ENCODE measurements at places on chromosomes 2 and 18. TPM values are rescaled to one million over a fixed set of nuclear protein-coding genes. Genes with fewer than 3 reads are reported as not detected.

Gene CCBE1
- 3.6 TPM for total RNA-seq

DNA sequence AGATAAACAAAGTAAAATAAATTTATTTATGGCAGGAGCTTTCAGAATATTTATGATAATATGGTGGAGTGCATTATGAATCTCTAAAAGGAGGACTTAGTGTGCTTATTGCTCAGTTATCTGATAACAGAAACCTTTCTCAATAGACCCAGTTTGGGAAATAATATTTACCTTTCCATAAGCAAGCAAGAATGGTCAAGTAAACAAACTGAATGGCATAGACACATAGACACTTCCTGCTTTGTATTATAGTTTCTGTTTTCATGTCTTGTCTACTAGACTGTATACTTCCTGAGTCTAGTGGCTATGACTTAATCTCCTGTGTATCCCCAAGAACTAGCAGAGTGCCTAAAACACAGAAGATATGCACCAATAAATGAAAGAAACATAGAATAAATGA is 87.8 kb downstream of the UPP2 start:
- no peak for DNase-seq

GRCh38 chr2:220856486-220856885 is 715.6 kb downstream of the EPHA4 start:
- DNase-seq, result no peak

DNA sequence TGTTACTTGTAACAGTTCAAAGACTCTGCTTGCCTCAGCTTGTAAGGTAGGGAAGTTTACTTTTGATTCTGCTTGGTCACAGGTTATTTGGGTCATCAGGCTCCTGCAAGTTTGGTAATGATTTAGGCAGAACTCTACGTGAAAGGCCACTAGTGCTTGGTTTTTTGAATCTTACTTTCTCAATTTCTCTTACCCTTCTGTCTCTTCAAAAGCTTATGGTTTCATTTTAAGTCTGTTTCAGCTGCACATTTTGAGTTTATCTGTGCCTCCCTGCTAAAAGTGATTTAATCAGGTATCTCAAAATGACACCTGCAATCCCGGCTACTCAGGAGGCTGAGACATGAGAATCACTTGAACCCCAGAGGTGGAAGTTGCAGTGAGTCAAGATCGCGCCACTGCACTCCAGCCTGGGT is 26.3 kb upstream of the MOCOS start:
- no peak for DNase-seq

- no peak for DNase-seq
Observed at GRCh38 chr2:9846554-9846953, 3.3 kb downstream of the TAF1B start.

Gene IL36RN
- not detected for total RNA-seq

Gene TEX44
- not detected for total RNA-seq

DNA sequence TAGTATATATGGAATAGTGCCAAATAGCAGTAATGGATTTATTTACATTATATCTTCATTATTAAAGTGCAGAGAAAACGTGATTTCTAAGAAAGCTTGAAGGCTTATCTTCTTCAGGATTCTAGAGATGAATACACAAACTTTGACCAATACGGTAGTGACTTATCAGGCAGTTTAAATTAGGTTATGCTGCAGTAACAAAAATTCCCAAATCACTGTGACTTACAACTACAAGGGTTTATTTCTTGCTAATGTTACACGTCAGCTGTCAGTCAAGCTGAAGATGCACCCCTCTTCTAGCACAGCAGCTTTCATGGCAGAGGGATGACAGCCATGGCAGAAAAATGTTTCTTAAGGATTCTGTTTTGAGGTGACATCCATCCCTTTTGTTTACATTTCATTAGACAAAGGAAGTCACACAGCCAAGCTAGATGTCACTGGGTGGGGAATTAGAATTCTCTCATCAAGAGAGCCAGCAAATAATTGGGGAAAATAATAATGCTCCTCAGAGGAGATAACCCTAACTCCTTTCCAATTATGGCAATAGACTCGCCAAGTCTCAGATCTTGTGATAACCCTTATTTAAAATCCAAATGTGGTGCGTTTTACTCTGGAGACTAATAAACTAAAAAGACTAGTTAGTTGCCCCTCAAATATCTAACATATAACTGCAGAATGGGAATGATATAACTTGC is 268.3 kb upstream of the CYP26B1 start:
- DNase-seq, result no peak

Gene NEURL3
- total RNA-seq, result 0.14 TPM

Gene CCDC74B
- 0.97 TPM for total RNA-seq

- no peak for DNase-seq
Observed at GRCh38 chr2:102208774-102209173, 22.0 kb downstream of the IL1RL2 start.

DNA sequence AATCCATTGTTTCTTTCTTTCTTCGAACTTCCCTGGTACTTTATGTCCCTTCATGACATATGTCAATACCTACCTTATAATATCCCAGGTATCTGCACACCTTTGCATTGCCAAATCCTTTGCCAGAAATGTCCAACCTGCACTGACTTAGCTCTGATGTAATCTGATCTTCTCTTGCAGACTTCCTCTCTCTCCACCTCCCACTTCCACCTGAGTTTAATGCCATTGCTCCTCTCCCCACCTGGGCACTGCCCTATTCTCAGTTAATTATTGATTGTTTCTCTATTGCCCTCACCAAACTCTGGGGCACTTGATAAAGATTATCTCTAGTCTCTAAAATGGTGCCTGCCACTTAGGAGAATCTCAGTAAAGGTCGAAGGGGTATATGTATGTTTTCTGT is 23.0 kb downstream of the ARHGAP15 start:
- no peak for DNase-seq

- no peak for DNase-seq
Observed at GRCh38 chr2:72991439-72991725, 74.1 kb downstream of the EMX1 start.

Gene ANKRD30B
- not detected for total RNA-seq

DNA sequence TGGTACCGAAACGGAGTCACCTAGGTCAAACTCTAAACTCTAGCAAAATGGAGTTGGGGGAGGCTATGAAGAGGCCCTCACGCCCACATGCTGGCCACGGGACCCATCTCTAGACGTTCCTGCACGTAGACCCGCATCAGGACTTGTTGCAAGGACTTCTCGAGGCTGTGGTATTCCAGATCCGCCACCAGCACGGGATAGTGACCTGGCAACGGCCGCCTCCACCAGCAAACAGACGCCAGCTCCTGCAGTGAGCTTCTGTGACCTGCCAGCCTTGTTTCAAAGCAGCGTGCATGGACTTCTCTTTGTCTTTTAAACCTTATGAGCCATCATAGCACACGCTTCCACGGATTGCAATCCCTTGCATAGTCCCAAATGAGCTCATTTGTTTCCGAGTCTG is 40.3 kb upstream of the RALBP1 start:
- DNase-seq, result no peak
